ENCODE measurements at places on chromosomes 6 and 20. TPM values are rescaled to one million over a fixed set of nuclear protein-coding genes. Genes with fewer than 3 reads are reported as not detected.

ATP6V1G2 gene
- 3.4 TPM for total RNA-seq

DNAH8 gene
- not detected for total RNA-seq

ALDH5A1 gene
- 3.7 TPM for total RNA-seq

FAM229B gene
- 31.8 TPM for total RNA-seq

SLC32A1 gene
- not detected for total RNA-seq

RAET1E gene
- total RNA-seq = not detected

TCF21 gene
- 0.52 TPM for total RNA-seq

ZC2HC1B gene
- total RNA-seq = not detected

FOXA2 gene
- total RNA-seq = not detected

CPXM1 gene
- 10.6 TPM for total RNA-seq

GHRH gene
- not detected for total RNA-seq

DEFB132 gene
- total RNA-seq = not detected

MAFB gene
- 2.9 TPM for total RNA-seq

YIPF3 gene
- total RNA-seq = 132 TPM

TNNC2 gene
- total RNA-seq = not detected

- no peaks in the 10 kb centered on the region for H3K27me3 ChIP-seq
- H3K4me3 ChIP-seq = no peak overlapping the region
- no peaks in the 10 kb centered on the region for H3K36me3 ChIP-seq
- H3K27ac ChIP-seq = no peak overlapping the region
- H3K4me1 ChIP-seq = no peaks in the 10 kb centered on the region
These were observed 219.1 kb upstream of the STXBP5 start for GRCh38 chr6:146985111-146985510.

- H3K27ac ChIP-seq = no peak overlapping the region
- H3K36me3 ChIP-seq = no peaks in the 10 kb centered on the region
- no peak for DNase-seq
- peaks cover 39% of the 10 kb centered on the region for H3K4me1 ChIP-seq
- no peak overlapping the region for H3K4me3 ChIP-seq
These were observed 23.8 kb upstream of the TBC1D7 start for GRCh38 chr6:13352165-13352564.

- no peak overlapping the region for H3K4me3 ChIP-seq
- H3K27me3 ChIP-seq = no peaks in the 10 kb centered on the region
- H3K27ac ChIP-seq = no peak overlapping the region
- no peak for DNase-seq
- no peaks in the 10 kb centered on the region for H3K4me1 ChIP-seq
These were observed 183.6 kb downstream of the EPHA7 start for GRCh38 chr6:93235775-93236174.

- no peak overlapping the region for H3K4me3 ChIP-seq
- H3K27ac ChIP-seq = no peak overlapping the region
- no peaks in the 10 kb centered on the region for H3K36me3 ChIP-seq
These were observed 184.2 kb upstream of the SPTLC3 start for GRCh38 chr20:12824328-12825225.

GRCh38 chr6:32741031-32741960 is at the start of gene HLA-DQA2:
HLA-DQA2 (plus strand) TSS chr6:32741391; CDS start chr6:32741444, 53 bp downstream.
- no peak within 1 kb of the TSS for H3K4me3 ChIP-seq
- DNase-seq = no peak
- peaks cover 7% of the 10 kb centered on the region for H3K27me3 ChIP-seq
- H3K36me3 ChIP-seq = no peaks in the 10 kb centered on the region
- H3K4me1 ChIP-seq = no peaks in the 10 kb centered on the region
- H3K27ac ChIP-seq = no peak within 1 kb of the TSS

GRCh38 chr6:116406678-116407345 is 36.1 kb downstream of the DSE start:
- peaks cover 28% of the 10 kb centered on the region for H3K4me1 ChIP-seq
- no peak overlapping the region for H3K4me3 ChIP-seq
- DNase-seq = peak; percentile 88
- H3K27me3 ChIP-seq = no peaks in the 10 kb centered on the region
- peaks cover 4% of the 10 kb centered on the region for H3K36me3 ChIP-seq
- peak overlapping the region; percentile 52 for H3K27ac ChIP-seq

DNA sequence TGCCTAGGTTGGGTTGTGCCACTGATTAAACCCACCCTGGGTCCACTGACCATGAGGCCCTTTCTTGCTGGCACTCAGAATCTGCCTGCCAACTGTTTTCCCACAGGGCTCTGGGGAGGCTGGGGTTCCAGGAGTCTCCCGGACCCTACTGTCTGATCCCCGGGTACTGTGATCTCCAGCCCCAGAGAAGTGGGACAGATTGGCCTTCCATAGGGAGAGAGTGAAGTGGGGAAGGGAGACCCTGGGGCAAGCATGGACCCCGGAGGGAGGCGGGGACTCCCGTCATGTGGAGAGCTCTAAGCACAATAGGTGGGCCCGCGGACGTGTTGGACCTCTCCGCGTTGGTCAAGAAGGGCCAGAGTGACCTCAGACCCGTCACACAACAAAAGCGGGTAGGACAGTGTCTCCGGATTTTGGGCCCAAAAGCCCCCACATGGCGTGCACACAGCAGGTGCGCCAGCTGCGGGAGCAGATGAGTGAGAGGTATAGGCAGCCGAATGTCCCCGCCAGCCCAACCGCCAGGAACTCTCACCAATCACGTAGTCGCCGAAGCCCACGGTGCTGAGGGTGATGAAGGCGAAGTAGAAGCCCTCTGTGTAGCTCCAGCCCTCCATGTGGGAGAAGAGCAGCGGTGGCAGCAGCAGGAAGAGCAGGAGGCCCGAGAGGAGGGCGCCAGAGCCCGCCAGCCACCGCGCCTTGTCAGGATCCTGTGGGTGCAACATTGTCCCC is 10.6 kb downstream of the KCNK17 start:
- no peaks in the 10 kb centered on the region for H3K4me1 ChIP-seq
- H3K27me3 ChIP-seq = no peaks in the 10 kb centered on the region
- no peak overlapping the region for H3K4me3 ChIP-seq
- no peak for DNase-seq
- no peak overlapping the region for H3K27ac ChIP-seq

DNA sequence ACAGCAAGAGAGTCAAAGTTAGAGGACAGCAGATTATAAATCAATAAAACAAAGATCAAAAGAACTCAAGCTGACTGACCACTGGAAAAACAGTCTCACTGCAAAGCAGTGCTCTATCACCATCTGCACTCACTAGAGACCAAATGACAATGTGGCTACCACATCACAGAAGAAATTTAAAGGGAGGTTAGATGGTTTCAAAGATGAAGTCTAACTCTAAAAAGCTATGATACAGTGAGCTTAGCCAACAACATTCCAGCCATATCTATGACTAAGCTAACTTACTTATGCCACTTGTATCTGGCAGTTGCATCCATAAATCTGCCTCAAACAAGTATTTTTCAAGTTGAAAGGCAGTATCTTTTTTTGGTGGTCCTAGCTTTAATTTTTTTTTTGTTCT is 68.6 kb downstream of the ARHGAP18 start:
- H3K27ac ChIP-seq = peak overlapping the region; percentile 32
- no peaks in the 10 kb centered on the region for H3K27me3 ChIP-seq
- H3K4me1 ChIP-seq = peaks cover 42% of the 10 kb centered on the region
- H3K36me3 ChIP-seq = no peaks in the 10 kb centered on the region

GRCh38 chr6:56864171-56864616 is 90.7 kb upstream of the BEND6 start:
- peaks cover 43% of the 10 kb centered on the region for H3K4me1 ChIP-seq
- H3K4me3 ChIP-seq = no peak overlapping the region
- H3K36me3 ChIP-seq = no peaks in the 10 kb centered on the region
- DNase-seq = peak; percentile 39
- no peaks in the 10 kb centered on the region for H3K27me3 ChIP-seq

GRCh38 chr6:17656092-17656491 is 50.6 kb downstream of the NUP153 start:
- H3K4me3 ChIP-seq = no peak overlapping the region
- no peak overlapping the region for H3K27ac ChIP-seq
- no peak for DNase-seq

GRCh38 chr6:25434921-25435320 is 155.7 kb downstream of the CARMIL1 start:
- H3K27ac ChIP-seq = no peak overlapping the region
- DNase-seq = no peak
- H3K36me3 ChIP-seq = no peaks in the 10 kb centered on the region
- H3K4me1 ChIP-seq = no peaks in the 10 kb centered on the region
- no peak overlapping the region for H3K4me3 ChIP-seq

DNA sequence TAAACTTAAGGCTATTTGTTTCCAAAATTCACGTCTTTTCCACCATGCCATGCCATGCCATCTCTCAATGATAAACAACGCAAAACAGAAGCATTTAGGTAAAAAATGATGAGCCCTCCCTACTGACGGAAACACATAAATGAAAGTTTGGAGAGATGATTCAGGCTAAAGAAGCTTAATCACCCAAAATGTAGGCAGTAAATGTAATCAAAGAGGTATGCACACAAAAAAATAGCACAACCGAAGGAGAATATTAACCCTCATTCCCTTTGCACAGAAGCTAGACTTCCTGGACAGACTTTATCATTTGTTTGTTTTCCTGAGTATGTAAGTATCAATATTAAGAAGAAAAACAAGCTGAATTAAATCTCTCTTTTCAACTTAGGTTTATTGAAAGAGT is 28.8 kb downstream of the DCDC2 start:
- no peaks in the 10 kb centered on the region for H3K27me3 ChIP-seq
- H3K4me3 ChIP-seq = no peak overlapping the region
- DNase-seq = peak; percentile 70

- H3K27me3 ChIP-seq = no peaks in the 10 kb centered on the region
- no peaks in the 10 kb centered on the region for H3K36me3 ChIP-seq
- H3K4me3 ChIP-seq = no peak within 1 kb of the TSS
- H3K4me1 ChIP-seq = no peaks in the 10 kb centered on the region
- no peak within 1 kb of the TSS for H3K27ac ChIP-seq
These were observed at the start of gene LY86 for GRCh38 chr6:6588064-6588923. LY86 (plus strand) TSS chr6:6588720; CDS start chr6:6588735, 15 bp downstream.

- H3K4me3 ChIP-seq = no peak overlapping the region
- no peak for DNase-seq
- H3K36me3 ChIP-seq = no peaks in the 10 kb centered on the region
- H3K4me1 ChIP-seq = no peaks in the 10 kb centered on the region
- no peak overlapping the region for H3K27ac ChIP-seq
These were observed 19.8 kb downstream of the ADGRF5 start for GRCh38 chr6:46901882-46902314.

GRCh38 chr6:48471326-48471725 is 360.3 kb upstream of the PTCHD4 start:
- no peaks in the 10 kb centered on the region for H3K27me3 ChIP-seq
- H3K27ac ChIP-seq = no peak overlapping the region
- DNase-seq = no peak
- H3K4me3 ChIP-seq = no peak overlapping the region
- H3K4me1 ChIP-seq = no peaks in the 10 kb centered on the region

DNA sequence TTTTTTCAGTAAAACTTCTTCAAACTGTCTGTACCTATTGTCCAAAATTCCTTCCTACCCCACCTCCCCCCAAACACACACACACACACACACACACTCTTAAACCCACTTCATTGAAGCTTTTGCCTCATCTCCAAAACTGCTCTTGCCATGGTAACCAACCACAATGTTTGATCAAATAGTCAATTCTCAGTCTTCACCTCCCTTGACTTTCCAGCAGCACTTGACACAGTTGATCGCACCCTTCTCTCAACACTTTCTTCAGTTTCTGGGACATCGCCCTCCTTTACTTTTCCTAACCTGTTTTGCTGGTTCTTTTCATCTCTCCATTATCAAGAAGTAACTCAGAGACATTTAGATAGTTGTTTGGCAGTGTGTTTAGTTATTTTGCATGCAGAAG is 71.5 kb upstream of the COL21A1 start:
- H3K4me1 ChIP-seq = no peaks in the 10 kb centered on the region
- H3K27me3 ChIP-seq = no peaks in the 10 kb centered on the region
- no peaks in the 10 kb centered on the region for H3K36me3 ChIP-seq
- no peak for DNase-seq
- no peak overlapping the region for H3K27ac ChIP-seq
- H3K4me3 ChIP-seq = no peak overlapping the region

- DNase-seq = peak; percentile 47
- H3K4me3 ChIP-seq = no peak overlapping the region
- no peak overlapping the region for H3K27ac ChIP-seq
- no peaks in the 10 kb centered on the region for H3K27me3 ChIP-seq
- H3K4me1 ChIP-seq = no peaks in the 10 kb centered on the region
These were observed 29.0 kb upstream of the TBPL1 start for GRCh38 chr6:133923938-133924593.

GRCh38 chr6:69790629-69791028 is 6.2 kb downstream of the LMBRD1 start:
- no peak overlapping the region for H3K4me3 ChIP-seq
- DNase-seq = no peak
- H3K27me3 ChIP-seq = no peaks in the 10 kb centered on the region
- no peaks in the 10 kb centered on the region for H3K4me1 ChIP-seq
- no peak overlapping the region for H3K27ac ChIP-seq
- H3K36me3 ChIP-seq = peaks cover 2% of the 10 kb centered on the region

DNA sequence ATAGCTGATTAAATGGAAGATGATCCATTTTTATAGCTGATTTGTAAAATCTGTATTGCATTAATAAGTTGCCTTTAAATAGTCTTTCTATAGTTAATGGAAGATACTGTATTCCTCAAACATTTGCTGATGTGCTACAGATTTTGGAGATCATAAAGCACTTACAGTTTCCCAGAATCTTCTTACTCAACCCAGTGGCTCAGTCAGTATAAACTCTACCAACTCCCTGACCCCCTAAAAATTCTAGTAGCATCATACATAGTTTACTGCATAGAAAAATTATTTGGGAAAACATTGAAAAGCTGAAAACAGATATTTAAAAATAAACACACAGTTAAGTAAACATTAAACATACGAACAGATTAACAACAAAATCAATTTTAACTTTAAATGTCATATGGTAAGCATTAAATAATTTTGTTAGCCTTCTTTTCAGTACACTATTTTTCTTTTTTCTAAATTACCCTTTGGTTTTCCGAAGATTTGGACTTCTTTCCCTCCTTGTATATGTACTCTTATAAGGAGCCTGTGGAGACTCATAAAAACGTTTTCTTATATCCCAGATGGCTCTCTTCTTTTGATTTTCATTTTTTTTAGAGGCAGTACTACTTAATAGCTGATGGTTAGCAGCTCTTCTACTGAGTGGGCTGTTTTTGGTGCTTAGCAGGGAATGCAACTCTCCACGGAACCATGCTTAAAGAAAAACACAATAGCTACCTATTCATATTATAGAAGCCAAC is 62.7 kb upstream of the BMP5 start:
- H3K27ac ChIP-seq = no peak overlapping the region

DNA sequence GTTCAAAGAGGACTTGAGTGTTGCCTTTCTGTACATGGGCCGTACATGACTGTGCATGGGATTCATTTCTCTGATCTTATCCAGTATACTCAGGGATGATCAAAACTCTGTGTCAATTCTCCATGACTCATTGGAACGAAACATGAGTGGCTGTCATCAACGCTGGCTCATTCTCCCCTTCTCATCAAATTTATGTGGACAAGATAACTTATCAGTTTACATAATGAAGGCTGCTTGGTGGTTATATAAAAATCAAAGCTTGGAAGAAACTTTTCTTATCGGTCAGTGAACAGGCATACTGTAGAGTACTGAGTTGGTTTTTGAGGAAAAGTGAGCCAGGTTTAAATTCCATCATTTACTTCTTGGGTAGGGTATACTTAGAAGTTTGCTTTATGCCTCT is 24.9 kb downstream of the CRISP1 start:
- H3K27me3 ChIP-seq = no peaks in the 10 kb centered on the region
- no peak for DNase-seq
- no peak overlapping the region for H3K27ac ChIP-seq
- H3K4me1 ChIP-seq = no peaks in the 10 kb centered on the region
- no peak overlapping the region for H3K4me3 ChIP-seq

GRCh38 chr6:44842616-44843015 is 455.1 kb downstream of the CDC5L start:
- H3K27me3 ChIP-seq = no peaks in the 10 kb centered on the region
- H3K27ac ChIP-seq = no peak overlapping the region
- no peaks in the 10 kb centered on the region for H3K36me3 ChIP-seq
- H3K4me3 ChIP-seq = no peak overlapping the region
- no peaks in the 10 kb centered on the region for H3K4me1 ChIP-seq
